ENCODE measurements at places on chromosomes 11 and 22. TPM values are rescaled to one million over a fixed set of nuclear protein-coding genes. Genes with fewer than 3 reads are reported as not detected.

GRCh38 chr11:108527382-108527781 is 29.2 kb upstream of the POGLUT3 start:
- H3K36me3 ChIP-seq = no peaks in the 10 kb centered on the region
- no peaks in the 10 kb centered on the region for H3K27me3 ChIP-seq
- no peak overlapping the region for H3K4me3 ChIP-seq
- no peaks in the 10 kb centered on the region for H3K4me1 ChIP-seq
- no peak for DNase-seq

The SLC25A18 gene
- 2.2 TPM for total RNA-seq

The SLC1A2 gene
- total RNA-seq = 0.41 TPM

DNA sequence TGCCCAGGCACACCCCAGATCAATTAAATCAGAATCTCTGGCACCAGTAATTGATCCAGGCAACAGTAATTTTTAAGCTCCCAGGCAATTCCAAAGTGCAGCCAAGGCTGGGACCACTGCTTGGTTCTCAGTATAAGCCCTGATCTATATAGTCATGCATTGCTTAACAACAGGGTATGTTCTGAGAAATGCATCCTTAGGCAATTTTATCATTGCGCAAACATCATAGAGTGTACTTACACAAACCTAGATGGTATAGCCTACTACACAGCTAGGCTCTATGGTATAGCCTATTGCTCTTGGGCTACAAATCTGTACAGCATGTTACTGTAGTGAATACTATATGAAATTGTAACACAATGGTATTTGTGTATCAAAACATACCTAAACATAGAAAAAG is 651 bp upstream of the C11orf42 start:
- H3K27me3 ChIP-seq = no peaks in the 10 kb centered on the region
- peaks cover 8% of the 10 kb centered on the region for H3K36me3 ChIP-seq
- H3K4me1 ChIP-seq = no peaks in the 10 kb centered on the region
- no peak for DNase-seq
- H3K4me3 ChIP-seq = no peak overlapping the region
